ENCODE measurements at places on chromosomes 12 and 14.

DNA sequence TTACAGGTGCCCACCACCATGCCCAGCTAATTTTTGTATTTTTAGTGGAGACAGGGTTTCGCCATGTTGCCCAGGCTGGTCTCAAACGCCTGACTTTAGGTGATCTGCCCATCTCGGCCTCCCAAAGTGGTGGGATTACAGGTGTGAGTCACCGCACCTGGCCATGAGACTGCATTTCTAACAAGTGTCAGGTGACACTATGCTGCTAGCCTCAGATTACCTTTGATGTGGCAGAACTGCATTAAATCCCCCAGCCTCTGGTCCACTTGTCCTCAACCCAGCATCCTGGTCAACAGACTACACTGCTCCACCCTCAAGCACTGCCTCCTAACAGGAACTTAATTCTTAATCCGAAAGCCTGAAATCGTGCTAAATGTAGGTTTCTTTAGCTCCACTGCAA, 13.1 kb downstream of the LGMN start:
- no peak for DNase-seq

DNA sequence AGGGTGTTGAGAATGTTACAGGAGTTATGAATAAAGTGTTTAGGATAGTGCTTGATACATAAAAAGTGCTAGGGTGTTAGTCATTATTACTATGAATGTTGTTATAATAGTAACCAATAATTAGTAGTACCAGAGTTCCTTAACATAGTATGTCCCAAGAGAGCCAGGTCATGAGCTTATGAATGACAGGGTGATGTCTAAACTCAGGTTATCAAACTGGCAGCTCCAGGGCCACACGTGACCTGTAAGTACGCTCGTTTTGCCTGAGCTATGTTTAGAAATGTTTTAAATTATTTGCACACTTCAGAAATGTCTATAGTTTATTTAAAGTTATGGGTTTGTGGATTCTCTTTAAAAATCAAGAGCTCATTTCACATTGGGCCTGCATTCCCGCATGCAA, 14.1 kb upstream of the GRIP1 start:
- DNase-seq: no peak

GRCh38 chr14:31947680-31948595, 129.2 kb upstream of the ARHGAP5 start:
- DNase-seq: no peak

DNA sequence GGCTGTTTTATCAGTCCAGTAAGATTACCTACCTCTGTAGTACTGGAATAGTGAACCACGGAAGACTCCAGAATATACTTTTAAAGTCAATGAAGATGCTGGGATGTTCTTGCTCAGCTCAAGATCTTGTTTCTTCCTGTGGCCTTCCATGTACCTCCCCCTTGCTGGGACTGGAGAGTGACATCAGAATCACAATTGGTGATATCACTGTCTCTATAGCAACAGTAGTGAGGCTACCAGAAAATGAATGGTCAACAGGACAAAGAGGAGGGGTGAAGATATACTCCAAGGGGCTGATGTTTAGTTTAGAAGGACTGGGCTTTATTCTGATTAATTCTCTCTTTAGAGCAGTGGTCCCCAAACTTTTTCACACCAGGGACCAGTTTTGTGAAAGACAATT, 3.8 kb downstream of the AKAP3 start:
- DNase-seq: no peak

DNA sequence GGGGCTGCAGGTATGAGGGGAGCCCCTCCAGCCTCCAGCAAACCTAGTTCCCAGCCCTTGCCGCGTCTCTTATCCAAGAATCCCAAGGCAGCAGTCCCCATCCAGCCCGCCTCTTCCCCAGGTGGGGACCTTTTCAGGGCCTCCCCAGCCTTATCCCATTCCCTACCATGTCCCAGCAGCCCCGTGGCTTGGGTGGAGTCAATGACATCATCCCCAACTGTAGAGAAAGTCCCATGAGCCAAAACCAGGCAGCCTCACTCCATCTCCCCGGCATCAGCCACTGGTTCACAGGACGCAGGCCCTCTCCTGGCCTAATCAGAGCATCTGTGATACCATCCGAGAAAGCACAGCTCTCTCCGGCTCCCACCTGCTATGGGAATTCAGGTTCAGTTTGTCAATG, 131.0 kb downstream of the NCOR2 start:
- DNase-seq: no peak

GRCh38 chr12:49019120-49019430, 499 bp upstream of the PRKAG1 start:
- no peak for DNase-seq

GRCh38 chr14:59920378-59920683, 387 bp downstream of the LRRC9 start:
- no peak for DNase-seq

GRCh38 chr12:92114834-92115233, 30.8 kb downstream of the BTG1 start:
- no peak for DNase-seq

DNA sequence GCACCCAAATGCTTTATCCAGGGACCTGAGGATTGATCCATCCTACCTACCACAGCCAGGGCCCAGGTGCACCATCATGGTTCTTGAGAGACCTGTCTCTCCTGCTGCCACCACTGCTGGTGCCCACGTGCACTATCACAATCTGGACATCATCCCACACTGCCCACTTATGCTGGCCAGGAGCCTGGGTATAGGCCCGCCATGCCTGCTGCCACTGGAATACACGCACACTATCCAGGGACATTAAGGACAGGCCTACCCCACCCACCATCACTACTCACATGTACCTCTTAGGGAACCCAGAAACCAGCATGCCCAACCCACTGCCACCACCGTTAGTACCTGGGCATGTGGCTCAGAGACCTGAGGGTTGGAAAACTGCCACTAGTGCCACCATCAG, 207.7 kb downstream of the NELL2 start:
- DNase-seq: no peak

DNA sequence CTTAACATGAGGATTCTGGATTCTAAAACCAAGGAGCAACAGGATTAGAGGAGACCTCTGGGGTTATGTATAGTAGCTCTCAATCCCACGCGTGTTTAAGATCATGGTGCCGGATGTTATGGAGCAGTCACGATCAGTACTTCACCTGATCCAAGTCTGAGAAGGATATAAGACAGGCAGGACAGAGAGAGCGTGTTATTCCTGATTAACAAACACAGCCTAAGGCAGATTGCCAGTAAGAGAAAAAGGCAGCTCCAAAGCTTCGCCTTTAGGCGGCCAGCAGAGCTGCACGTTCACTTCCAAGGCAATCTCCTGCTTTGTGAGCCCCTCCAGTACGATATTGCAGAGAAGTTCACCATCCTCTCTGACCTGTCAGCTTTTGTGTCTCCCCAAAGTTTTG, 5.5 kb downstream of the SETD3 start:
- DNase-seq: no peak

DNA sequence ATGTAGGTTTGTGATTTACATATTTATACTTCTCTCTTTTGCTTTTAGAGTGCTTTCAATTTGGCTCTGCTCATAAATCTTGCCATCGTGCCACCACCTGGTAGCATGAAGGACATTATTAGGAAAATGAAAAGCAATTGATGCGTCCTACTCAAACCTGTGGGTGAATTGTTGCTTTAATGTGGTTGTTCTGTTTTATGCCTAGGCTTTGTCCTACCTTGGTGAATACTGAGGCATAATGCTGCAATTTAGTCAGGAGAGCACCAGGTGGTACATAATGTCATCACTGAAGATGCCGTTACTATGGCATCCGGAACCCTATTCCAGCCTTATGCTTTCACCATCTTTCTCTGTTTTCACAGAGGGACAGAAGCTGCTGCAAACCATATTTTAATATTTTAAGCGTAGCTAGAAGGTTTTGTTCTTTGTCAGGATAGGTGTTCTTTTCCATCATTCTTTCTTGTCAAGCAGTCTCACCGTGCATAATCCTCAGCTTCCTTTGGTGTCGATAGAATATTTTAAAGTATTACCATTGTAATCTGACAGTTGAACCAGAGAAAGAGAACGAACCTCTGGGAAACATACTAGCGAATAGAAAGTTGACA, 68.5 kb upstream of the PKP2 start:
- no peak for DNase-seq
